ENCODE measurements at places on chromosomes 5 and 9.

DNA sequence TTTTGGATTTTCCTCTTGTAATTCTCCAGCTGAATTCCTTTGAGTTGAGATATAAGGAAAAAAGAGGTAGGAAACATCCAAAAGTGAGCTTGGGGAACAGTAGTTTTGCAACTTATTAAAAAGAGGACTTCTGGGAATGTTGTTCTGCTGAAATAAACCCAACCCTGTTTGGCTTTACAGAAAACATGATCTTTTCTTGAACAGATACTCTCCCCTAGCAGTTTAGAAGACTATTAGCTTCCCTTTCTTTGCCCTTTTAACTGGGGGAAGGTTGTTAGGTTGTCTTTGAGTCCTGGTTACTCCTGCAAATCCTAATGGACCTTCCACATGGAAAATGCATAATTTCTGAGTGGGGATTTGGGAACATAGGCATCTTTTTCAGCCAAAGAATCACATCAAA lies 168.7 kb upstream of the RPS23 start:
- DNase-seq, result no peak

DNA sequence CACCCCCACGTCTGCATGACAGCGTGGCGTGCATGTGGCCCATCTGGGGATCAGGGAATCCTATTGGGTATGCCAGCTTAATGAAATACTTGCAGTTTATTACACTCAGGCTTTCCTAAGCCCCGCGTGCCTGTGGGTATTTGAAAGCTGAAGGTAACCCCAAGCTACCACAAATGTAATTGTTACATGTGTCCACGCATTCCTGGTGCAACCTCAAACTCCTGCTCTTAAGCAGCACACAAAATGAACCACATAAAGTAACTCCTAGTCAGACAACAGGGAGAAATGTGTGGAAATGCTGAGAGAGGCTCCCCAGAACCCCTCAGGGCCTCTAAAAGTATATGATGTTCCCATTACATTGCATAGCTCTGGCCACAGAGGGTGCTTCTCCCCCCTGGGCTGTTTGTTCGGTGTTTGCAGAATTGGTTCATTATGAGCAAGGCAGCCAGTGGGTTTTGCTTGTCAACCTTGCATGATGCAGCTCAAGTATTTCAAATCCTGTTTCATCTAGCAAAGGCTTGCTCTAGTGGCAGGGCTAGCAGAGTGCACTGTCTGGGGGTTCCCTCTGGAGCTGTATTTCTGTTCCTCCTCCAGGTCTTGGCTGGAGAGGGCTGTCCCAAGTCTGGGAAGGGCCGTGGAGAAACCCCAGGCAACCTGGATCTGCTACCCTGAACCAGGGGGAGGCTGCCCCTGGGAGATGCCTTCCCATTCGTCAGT lies 1.8 kb upstream of the DCANP1 start:
- DNase-seq, result no peak

GRCh38 chr5:177146891-177147638 lies 13.5 kb downstream of the NSD1 start:
- no peak for DNase-seq

DNA sequence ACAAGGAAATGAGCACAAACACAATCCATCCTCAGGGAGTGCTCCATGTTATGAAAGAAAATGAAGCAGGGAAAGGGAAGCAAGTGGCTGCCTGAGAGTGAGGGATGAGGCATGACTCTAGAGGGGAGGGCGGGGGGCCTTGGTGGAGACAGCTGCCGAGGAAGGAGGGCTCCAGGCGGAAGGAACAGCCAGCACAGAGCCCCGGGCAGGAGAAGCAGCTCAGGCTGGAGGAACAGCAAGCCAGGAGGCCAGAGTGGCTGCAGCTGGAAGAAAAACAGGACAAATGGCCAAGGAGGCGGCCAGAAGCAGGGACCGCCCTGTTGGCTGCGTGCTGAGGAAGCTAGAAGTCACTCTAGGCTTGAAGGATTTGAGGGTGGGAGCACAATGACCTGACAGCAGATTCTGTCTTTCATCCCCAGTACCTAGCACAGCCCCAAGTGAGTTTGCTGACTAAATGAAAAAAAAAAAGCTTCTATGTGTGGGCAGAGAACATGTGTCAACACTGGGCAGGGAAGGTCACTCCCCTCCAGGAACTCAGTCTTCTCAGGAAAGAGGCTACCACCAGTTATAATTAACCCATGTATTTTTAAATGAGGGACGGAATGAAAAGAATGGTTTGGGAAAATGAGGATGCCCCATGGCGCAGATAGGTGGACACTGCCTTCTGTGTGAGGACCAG lies 142.8 kb downstream of the DCP2 start:
- DNase-seq, result no peak

DNA sequence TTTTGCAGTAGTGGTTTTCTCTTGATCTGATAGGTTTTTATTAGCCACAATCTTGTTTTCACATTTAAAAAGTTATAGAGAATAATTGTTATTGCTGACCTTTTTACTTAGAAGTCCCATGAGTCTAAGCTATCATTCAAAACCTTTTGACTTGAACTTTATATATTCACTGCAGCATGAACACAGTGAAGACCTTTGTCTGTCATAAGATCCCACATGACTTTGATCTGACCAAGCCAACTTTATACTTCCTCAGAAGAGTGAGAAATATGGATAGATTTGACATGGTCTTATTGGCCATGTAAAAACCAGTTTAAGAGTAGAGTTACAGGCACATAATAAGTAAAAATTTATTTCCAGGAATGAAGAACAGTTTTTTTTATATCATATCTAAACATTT lies 34.1 kb downstream of the RAD1 start:
- no peak for DNase-seq

DNA sequence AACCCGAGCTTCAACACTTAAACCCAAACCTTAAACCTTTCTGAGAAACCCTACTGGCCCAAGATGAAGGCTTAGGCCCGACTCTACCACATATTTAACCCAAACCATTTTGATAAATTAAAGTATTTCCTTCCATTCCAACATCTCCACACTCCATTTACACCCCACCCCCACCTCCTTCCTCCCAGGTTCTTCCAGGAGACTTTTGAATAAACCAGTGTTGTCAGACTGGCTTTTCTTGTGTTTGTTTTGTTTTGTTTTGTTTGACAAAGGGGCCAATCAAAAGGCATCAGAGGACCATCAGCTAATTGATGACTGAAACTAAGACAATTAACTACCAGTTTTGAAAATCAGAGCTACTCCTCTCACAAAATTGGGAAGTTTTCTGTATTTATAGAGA lies 4.6 kb upstream of the ZNF608 start:
- DNase-seq, result no peak
